ENCODE measurements at places on chromosomes 16 and 17.
A peak's percentile ranks its signal among the peaks of the same experiment; 100 is the strongest.

DNA sequence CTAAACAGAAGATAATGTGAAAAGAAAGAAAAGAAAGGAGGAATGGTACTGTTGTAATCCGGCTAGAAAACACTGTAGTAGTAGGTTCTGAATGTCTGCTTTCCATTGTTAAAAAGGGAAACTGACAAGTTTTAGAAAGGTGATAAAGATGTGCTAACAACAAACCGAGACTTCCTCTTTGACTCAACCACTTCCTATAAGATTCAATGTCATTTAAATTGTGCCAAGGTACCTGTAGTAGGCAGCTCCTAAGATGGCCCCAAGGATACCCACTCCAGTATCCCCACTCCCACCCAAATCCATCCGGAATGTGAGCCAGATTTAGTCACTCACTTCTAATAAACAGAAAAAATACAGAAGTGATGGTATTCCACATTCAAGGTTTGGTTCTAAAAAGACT, 31.2 kb downstream of the XYLT1 start:
- no peak for DNase-seq

DNA sequence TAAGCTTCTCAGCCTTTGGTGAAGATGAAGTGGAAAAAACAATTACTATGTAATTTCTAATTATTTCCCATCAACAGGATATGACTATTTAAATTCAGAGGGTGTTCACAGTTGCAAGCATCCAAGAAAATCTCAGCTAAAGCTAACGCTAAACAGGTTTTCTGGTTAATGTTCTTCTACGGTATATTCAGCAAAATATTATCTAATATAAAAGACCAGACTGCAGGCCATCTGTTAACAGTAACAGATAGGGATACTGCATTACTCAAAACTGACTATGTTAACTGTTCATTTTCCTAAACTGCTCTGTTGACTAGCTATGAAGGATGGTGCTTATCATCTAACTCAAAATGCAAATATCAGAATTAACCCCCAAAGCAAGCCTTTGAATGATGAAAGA, 32.8 kb downstream of the GLG1 start:
- no peak for DNase-seq

DNA sequence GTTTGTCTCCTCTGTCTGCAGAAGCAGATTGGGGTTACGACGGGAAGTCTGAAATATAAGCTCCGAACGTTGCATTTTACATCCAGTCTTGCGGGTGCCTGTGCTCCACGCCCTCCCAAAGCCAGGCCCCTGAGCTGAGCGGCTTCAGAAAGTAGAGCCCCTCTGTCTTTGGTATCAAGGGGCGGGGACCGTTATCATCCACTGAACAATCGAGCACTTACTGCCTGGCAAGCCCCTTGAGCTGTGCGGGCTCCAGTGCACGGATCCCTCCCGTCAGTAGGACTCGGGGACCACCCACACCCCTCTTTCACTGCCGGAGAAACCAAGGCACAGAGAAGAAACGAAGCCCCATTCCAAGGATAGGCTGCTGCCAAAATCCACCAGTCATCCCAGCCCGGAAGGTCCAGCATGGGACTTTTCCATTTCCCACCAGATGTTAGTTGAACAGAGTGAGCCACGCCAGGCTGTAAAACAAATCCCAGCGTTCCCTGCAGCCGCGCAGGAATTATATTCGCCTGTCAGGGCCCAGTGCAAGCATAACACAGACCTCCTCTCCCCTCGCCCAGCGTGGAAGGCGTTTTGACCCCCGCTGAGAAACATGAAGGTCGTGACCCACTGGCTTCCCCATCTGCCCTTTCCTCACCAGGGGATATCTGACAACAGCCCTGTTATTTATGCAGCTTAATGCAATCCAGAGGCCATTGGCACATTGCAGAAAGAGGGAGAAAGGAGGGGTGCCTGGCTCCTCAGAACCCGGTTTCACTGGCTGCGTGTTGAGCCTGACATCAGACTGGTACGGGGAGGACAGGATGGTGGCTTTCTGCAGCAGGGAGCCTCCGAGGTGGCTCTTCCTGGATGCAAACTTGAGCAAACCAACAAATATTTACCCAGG, 212.2 kb upstream of the FOXF1 start:
- no peak for DNase-seq

GRCh38 chr17:80377798-80378197, 37.2 kb upstream of the ENDOV start:
- peak; percentile 64 for DNase-seq

- DNase-seq = no peak
Measured at GRCh38 chr17:15255713-15256454, 9.2 kb downstream of the PMP22 start.

GRCh38 chr17:2685696-2686095, 25.9 kb downstream of the CLUH start:
- DNase-seq = peak; percentile 79

DNA sequence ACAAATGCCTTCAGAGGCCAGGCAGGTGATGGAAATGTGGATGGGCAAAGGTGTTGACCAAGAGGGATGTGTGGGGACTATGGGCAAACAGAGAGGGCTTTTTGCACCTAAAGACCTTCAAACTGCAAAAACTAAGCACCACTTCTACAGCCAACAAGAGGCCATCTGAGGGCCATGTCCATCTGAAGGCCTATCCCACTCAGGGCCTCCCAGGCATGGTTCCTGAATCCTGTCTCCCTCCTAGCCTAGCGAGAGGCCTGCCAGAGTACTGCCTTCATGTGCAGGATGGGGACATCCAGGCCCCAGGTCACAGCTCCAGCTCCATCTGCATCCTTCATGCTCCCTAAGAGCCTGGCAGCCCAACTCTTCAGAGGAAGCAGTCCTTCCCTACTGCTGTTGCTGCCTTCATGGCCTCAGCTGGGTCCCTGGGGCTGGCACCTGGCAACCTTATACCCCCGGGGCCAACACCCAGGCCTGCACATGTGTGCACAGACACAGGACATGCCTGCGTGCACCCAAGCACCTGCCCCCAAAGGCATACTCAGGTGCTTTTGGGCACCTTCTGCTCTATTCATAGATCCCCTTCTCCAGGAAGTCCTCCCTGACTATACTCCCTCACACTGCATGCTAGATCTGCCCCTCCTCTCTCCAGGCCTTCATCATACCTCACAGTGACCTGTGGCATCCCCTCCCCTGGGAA, 95.2 kb downstream of the C16orf78 start:
- DNase-seq = no peak
